ENCODE measurements at places on chromosomes 1 and 21.

GRCh38 chr1:156436141-156437036 lies 64.2 kb downstream of the MEF2D start:
- DNase-seq = no peak

DNA sequence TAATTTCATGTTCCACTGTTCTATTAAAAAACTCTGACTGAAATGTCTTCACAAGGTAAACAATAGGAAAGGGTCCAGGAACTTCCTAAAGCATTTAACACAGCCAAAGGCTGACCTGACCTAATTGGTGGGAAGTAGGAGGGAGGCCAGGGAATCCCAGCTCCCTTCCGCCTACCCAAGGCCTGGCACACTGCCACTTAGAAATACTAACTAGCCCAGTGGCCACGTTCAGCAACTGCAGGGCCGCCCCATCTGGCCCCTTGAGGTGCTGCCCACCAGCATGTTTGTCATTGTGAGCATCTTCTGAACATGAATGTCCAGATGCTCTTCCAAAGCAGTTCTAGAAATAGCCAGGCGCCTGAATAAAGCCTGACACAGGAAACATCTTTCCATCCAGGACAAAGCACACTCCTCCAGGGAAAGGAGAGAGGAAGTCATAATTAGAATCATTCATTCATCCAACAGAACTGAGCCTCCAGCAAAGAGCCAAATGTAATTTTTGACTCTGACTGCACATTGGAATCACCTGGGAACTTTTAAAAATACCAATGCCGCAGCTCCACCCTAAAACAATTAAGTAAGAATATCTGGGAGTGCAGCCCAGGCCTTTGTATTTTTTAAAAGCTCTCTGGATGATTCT lies 44.6 kb upstream of the BCL9 start:
- DNase-seq = no peak

DNA sequence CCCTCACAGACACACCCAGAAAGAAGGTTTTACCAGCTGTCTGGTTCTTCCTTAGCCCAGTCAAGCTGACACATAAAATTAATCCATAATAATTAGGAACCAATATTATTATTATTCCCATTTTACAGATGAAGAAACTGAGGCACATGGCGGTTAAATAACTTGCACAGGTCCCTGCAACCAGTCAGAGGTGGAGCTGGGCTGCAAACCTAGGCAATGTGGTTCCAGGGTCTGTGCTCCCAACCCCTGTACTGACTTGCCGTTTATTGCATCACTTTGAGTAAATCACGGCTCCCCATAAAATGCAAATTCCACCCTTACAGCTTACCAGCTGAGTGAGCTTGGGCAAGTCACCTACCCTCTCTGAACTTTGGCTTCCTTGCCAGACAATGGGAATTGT lies 179.2 kb upstream of the POU3F1 start:
- no peak for DNase-seq

- no peak for DNase-seq
These were observed 887 bp downstream of the HES2 start for GRCh38 chr1:6418668-6419396.

DNA sequence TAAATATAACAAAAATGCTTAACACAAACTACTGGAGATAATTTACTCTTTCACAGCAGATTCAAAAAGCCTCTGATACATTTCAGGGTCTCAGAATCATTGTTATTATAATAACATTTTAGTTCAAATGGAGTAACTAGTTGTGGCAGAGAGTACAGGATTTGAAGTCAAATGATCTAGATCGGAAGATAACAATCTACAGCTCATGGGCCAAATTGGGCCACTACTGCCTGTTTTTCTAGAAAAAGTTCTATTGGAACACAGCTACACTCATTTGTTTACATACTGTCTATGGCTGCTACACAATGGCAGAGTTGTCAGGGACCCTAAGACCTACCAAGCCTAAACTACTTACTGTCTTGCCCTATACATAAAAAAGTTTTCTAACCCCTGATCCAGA lies 63.6 kb downstream of the ELAVL4 start:
- DNase-seq = no peak

DNA sequence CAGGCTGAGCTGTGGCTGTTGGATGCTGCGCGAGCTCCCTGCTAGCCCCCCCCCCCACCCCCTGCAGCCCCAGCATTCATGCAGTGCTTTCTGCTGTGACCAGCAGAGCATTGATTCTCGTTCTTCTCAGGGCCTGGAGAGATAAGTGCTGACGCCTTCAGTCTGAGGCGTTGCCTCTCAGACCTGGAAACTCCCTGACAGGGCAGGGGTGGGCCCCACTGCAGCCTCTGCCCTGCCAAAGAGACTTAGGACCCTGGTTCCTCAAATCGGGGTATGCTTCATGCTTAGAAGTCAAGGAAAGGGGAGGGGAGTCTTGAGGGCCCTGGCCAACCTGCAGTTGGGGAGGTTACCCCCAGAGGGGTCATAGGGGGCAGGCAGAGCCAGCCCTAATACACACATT lies 38.5 kb downstream of the PTPRF start:
- no peak for DNase-seq

DNA sequence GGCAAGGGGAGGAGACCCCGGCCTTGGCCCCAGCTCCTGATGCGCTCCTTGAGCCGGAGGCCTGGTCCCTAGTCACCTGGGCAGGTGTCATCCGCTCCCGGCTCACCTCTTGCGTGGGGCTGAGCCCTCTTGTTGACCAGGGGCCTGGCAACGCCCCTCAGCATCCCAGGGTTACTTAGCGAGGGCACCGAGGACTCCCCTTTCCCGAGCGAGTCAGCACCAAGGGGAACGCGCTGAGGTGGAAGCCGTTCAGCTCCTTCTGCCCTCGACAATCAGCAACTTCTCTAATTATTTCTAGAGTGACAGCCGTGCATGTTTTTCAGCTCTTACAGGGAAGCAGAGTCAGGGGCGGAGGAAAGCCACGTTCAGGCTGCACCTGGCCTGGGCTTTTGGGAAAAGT lies 522 bp downstream of the SLC45A1 start:
- no peak for DNase-seq

- DNase-seq = no peak
These were observed 21.8 kb downstream of the PLCH2 start for GRCh38 chr1:2497891-2498290.

GRCh38 chr1:50157306-50157941 lies 48.7 kb downstream of the ELAVL4 start:
- DNase-seq = no peak

DNA sequence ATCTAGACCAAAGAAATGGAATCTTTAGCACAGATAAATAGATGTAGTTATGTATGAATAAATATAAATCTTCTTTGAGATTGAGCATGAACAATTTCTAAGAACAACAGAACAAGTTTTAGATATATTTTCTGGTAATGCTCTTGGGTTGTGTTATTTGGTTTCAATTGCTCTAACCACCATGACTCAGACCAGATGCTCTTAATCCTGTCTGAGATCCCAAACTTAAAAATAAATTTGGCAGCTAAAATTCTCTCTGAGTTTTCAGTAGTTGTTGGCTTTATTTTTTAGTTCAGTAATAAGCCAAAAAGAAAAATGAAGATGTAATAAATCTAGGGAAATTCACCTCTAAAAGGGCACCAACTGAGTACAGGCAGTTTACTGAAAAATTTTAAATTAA lies 1693.4 kb downstream of the NCAM2 start:
- DNase-seq = no peak

GRCh38 chr21:19181604-19182140 lies 778.1 kb upstream of the TMPRSS15 start:
- no peak for DNase-seq

DNA sequence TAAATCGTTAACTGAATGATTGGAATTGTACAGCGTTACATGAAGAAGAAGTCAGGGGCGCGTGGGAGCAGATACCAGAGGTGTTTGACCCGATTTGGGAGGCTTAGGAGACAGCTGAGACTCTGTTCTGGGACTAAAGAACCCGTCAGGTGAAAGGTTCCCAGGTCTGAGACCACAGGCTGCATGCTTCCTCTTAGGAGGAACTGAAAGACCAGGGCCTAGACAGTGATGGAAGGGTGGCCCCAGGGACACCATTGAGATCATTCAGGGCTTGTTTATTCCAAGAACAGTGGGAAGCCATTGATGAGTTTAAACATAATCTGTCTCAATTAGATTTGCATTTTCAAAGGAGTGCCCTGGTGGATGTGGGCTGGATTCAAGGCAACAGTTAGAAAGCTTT lies 904 bp downstream of the KLF17 start:
- DNase-seq = no peak

DNA sequence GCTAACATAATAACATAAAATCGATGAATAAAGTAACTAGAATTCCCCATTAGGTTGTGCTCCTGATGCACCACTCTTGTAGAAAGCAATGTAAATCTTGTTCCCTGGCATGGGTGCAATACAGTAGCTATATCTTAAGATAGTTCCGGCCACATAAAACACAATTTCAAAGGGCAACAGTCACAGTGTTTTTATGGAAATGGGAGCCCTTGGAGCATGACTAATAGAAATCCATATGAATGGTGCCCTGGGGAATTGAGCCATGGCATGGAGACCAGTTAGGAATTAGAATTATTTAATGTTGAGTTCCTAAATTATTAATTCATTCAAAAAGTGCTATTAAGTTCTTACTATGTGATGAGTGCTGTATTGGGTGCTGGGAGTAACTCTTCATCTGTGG lies 118.7 kb downstream of the KCNK2 start:
- no peak for DNase-seq

DNA sequence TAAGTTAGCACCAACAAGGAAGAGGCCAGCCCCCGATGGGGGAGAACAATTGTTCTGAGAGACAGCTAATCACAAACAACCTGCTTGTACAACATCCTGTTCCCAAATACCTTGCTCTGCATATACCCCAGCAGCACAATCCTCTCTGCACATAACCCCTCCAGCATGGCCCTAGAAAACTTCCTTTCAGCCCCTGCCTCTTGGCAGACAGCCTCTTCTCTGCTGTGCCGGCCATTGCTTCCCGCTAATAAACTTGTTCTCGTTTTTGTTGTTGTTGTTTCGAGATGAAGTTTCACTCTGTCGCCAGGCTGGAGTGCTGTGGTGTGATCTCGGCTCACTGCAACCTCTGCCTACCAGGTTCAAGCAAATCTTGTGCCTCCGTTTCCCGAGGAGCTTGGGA lies 392.7 kb downstream of the SMYD3 start:
- DNase-seq = no peak

DNA sequence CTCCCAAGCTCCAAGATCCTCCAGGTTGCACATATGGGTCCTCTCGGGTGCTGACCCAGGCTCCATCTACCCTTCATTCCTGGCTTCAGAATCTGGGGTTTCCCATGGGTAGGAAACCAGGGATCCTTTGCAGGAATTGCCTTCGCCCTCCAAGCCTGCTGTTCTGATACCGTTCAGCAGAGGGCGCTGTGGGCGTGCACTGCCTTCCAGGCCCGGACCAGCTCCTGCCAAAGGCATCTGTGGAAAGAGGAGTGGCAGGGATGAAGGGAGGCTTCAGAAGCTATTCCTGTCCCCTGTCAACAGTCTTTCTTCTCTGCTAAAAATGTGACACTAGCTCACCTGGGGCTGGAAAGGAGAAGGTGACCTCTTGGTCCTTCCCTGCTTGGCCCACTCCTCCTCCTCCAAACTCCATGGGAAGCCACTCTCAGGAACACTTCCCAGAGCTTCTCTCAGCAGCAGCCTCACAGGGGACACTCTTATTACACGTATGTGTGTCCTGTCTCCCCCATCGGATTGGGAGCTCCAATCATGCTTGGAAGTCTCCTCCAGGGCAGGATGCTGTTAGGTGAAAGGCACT lies 71.2 kb downstream of the VWA5B1 start:
- DNase-seq = peak; percentile 6

DNA sequence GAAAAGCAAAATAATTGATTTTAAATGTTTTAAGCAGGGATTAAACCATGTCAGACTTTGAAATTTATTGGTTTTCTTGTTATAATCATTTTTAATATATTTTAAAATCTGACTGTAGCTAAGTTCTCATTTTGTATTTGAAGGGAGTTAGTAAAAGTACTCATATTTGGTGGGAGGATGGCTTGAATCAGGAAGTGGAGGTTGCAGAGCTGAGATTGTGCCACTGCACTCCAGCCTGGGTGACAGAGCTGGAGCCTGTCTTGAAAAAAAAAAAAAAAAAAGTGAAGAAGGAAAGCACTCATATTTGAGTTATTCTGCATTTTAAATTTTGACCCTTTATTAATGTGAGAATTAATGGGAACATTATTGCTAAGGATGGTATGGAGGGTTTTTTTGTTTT lies 106.0 kb downstream of the RABGAP1L start:
- DNase-seq = no peak

GRCh38 chr1:92698932-92699331 lies 86.0 kb downstream of the EVI5 start:
- no peak for DNase-seq

DNA sequence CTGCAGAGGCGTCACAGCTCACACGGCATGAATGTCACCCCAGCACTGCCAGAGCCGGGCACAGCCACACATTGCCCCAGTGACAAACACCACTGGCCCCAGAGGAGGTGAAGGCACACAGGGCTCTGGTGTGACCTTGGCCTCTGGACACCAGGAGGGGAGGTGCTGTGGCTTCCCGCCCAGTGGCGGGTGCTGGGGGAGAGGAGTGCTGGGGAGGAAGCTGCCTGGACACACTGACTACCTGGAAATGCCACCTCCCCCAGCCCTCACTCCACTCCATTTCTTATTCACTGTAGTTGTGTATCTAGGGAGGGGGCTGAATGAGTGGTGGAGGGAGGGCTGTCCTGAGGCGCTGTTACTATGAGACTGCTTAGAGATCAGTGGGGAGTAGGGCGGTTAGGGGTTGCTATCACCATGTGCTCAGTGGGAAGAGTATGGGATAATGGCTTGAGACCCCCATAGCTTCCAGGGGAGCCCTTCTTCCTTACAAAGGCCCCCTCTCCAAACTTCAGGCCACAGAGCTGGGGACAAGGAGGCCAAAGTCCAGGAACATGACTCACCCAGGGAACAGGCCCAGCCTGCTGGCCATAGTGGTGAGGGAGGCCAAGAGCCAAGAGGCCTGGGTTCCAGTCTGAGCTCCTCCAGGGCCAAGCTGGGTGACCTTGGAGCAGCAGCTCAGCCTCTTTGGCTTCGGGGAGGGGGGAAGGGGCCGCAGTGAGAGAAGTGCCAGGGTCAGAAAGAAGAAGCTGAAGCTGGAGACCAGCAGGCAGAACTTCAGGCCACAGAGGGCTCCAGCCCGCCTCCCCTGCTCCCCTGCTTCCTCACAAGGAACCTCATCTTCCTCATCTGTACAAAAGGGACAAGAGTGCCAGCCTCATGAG lies 40.1 kb downstream of the AHDC1 start:
- no peak for DNase-seq

DNA sequence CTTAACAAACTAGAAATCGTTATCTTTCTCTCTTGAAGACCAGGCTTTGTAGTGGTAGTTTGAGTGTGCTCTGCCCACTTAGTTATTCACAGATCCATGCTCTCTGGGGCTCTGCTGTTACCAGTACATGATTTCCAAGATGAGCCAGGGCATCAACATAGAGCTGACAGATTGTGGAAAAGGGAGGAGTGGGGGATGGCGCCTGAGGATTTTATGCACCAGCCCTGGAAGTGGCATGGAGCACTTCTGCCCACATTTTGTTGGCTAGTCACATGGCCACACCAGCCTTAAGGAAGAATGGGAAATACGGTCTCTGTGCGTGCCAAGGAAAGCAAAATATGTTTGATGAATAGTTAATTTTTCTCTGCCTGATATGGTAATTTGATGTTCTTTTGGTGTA lies 18.2 kb downstream of the TSNAX start:
- no peak for DNase-seq

GRCh38 chr1:162782671-162783070 lies 7.8 kb upstream of the HSD17B7 start:
- DNase-seq = no peak

Measured in stimulated activated CD8-positive, alpha-beta memory T cell treated with anti-CD3 and anti-CD28 coated beads, Interleukin-4, amount 100 ng/mL, for 1 hour (primary cell).